ENCODE measurements at places on chromosomes 16 and 17.

- no peak for DNase-seq
These were observed 34.2 kb downstream of the CYLD start for GRCh38 chr16:50776037-50776436.

DNA sequence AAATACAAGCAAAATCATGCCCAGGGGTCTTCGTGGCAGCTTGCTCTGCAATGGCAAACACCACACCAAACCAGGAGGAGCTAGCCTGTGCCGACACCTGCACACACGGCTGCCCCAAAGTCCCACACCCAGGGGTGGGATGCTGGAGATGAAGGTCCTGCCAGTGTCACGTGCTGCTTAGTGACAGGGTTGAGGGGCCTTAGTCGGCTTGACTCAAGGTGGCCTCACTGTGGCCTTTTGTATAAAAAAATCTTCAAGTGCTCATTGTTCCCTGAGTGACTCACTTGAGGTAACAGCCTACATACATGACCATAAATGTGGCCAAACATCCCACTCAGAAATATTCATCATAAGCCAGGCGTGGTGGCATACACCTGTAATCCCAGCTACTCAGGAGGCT, 7.3 kb downstream of the TRIM65 start:
- DNase-seq = no peak

DNA sequence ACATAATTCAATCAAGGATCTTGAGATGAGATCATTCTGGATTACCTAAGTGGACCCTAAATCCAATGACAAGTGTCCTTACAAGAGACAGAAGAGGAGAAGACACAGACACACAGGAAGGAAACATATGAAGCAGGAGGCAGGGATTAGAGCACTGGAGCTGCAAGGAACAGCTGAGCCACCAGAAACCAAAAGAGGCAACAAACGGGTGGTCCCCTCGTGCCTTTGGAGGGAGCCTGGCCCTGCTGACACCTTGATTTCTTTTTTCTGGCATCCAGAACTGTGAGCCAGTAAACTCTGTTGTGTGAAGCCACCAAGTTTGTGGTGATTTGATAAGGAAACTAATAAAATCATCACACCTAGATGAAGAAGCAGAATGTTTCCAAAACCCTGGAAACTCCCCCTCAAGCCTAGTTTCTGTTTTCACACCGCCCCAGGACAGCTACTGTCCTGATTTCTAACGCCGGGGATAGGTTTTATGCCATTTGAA, 115.2 kb downstream of the PITPNC1 start:
- DNase-seq = no peak

GRCh38 chr17:18070861-18071340, 16.8 kb upstream of the DRG2 start:
- no peak for DNase-seq

GRCh38 chr17:2962729-2963128, 100.7 kb downstream of the OR1D5 start:
- DNase-seq = peak; percentile 66

- DNase-seq = no peak
These were observed 1053.4 kb upstream of the RBFOX1 start for GRCh38 chr16:6279286-6279685.

All from posterior vena cava (tissue), 2 donors.